Activated naive CD4-positive, alpha-beta T cell (primary cell): ENCODE measurements at places on chromosomes 6 and 20.
A peak's percentile ranks its signal among the peaks of the same experiment; 100 is the strongest.

GRCh38 chr20:21517566-21518277 is 3.9 kb upstream of the NKX2-2 start:
- no peak for DNase-seq

DNA sequence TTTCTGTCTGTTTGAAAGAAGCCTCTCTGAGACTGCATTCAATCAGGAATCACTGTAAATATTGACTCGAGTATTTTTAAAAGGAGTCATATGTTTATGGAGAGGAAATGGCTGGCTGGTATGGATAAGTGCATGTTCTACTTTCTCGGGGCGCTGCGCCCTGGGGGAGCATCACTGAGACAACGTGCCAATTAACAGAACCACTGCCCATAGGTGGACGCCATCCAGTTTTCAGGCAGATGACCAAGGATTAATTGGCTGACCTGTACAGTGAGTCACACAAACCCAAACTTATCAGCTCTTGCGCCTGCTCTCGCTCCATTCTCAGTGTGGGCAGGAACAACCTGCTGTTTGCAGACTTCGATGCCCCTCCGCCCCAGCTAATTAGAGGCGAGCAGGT is 571.2 kb downstream of the QKI start:
- no peak for DNase-seq

GRCh38 chr6:117956386-117956785 is 49.3 kb downstream of the SLC35F1 start:
- DNase-seq, result no peak

DNA sequence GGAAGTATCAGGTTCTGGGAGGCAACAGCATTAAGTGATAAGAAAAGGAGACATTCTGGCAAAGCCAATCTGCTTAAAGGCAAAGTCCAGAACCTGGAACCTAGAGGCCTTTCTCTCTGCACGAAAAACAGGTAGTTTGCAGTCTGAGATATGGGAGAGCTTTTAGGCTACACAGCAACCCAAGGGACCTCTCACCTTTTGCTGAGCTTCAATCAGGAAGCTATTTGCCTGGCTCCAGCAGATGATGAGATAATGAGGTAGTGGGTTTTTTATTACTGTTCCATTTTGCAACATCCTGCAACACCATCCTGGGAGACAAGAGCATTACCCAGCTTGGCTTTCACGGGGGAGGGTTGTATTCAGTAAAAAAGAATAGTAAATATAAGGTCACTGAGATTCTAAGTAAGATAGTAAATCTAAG is 143.1 kb downstream of the ADGRG6 start:
- no peak for DNase-seq

DNA sequence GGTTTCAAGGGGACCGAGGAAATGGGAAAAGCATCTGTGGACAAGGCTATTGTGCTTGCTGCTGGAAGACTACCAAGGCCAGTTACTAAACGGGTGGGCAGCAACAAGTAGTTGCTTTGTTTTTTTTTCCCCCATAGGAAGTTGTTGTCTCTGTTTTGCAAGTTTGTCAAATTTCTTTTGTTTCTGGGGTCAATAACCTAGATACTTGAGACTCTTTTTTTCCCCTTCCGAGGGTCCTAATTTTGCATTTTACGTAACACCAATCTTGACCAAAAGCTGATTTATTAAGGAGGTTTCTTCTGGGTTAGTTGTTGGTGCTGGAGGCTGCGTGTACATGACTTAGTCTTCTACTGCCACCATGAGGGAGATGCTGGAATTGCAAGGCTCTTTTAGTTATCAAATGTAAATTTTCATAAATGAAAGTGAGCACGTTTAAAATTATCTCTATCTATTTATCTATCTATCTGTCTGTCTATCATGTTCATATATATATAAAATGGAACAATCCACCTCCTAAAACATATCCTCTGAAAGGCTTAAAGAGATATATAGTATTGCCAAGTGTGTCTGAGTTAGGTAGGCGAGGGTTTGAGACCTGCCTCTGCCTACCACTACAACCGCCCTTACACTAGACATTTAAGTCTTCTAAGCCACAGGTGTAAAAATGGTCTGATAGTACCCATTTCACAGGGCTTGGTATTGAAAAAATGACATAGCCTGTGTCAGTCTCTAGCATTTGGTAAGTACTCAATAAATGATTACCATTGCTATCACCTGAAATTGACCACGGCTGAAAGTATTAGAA is 60.2 kb downstream of the GCLC start:
- DNase-seq, result peak; percentile 26

GRCh38 chr20:46375771-46376170 is 30.6 kb downstream of the ELMO2 start:
- DNase-seq, result no peak

- no peak for DNase-seq
Measured at GRCh38 chr20:48718786-48719578, 108.8 kb downstream of the PREX1 start.

- no peak for DNase-seq
Measured at GRCh38 chr6:53539561-53539960, 5.3 kb downstream of the GCLC start.

GRCh38 chr20:41776421-41776820 is 158.2 kb upstream of the CHD6 start:
- no peak for DNase-seq

DNA sequence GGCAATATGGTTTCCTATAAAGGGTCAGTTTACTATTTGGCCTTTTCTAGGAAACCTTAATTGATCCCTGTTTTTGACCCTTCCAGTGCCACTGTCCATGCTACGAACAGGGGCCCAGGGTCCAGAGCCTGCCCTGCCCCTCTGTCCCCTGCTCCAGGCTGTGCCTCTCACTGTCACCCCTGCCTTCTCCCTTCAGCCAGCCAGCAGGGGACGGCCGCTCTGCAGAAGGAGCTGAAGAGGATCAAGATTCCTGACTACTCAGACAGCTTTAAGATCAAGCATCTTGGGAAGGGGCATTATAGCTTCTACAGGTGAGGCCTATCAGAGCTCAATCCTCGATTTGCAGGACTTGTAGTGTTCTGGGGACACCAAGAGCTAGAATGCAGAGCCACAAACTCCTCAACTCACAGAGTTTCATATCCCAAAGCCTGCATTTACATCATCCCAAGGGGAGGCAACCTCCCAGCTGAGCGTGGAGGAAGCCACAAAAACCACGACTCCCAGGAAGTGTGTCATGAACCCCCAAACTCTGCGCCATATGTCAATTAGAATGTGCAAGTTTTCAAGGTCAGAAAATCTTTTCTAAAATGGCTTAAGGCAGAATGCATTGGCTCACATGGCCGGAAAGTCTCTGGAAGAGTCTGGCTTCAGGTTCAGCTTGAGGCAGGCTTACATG is 3.6 kb downstream of the BPI start:
- DNase-seq, result no peak

GRCh38 chr20:50567860-50568548 is 57.8 kb downstream of the PTPN1 start:
- DNase-seq, result no peak

DNA sequence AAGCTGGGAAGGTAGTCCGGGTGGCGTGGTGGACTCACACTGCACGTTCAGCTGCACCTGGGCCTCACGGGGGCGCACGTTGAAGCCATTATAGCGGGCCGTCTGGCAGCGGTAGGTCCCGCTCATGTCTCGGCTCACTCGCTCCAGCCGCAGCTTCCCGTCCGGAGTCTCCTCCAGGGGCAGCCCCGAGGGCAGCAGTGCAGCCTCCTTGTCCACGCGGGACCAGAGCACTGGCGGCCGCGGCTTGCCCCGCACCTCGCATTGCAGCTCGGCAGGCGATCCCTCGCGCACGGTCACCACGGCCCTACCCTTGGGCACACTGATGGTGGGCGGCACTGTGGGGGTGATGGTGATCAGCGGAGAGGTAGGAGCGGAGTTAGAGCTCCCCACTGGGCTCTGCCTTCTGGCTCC is 47.6 kb downstream of the MDGA1 start:
- DNase-seq, result no peak

GRCh38 chr6:165849534-165850430 is 186.7 kb upstream of the PDE10A start:
- no peak for DNase-seq

- no peak for DNase-seq
Measured at GRCh38 chr20:23409800-23410199, 11.5 kb downstream of the NAPB start.

GRCh38 chr6:144582939-144583613 is 297.9 kb downstream of the UTRN start:
- peak; percentile 2 for DNase-seq

DNA sequence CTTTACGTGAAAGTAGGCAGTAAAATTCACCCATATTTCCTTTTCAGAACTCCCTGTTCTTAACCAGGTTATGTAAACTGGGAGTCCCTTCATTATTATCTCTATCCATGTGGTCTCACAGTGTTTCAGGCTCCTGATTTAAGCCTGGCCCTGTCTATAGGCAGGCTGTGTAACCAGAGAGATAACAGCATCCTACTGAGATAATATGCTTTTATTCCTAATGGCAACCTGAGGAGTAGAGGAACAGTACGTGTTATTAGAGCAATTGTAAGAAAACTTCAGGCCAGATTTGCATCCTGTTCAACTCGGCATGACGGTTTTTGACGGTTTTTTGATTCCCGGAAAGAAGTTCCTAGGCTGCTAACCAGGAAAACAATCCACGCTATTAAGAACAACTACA is 16.9 kb downstream of the FUT9 start:
- no peak for DNase-seq

GRCh38 chr6:91718198-91718597 is 1131.3 kb upstream of the MAP3K7 start:
- DNase-seq, result no peak

GRCh38 chr20:59448851-59449444 is 148.5 kb downstream of the EDN3 start:
- no peak for DNase-seq

GRCh38 chr20:47304287-47304686 is 52.2 kb downstream of the ZMYND8 start:
- DNase-seq, result no peak

DNA sequence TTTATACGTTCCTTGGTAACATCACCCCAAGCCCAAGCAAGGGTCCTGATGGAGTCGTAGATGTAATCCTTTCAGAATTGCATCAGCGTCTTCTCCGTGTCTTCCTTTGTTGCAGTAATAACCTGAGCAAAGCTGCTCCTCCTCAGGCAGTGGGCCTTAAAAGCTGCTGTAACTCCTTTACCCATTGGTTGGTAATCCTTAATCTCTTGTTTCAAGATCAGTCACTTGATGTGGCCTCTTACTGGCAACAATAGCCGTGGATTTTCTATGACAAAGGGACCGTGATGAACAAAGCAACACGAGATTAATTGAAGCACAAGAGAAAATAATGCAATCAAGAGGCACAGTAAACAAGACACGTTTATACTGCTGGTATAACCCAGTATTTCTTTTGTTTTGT is 44.6 kb downstream of the ALDH5A1 start:
- no peak for DNase-seq

- no peak for DNase-seq
Measured at GRCh38 chr6:161561908-161562307, 288.0 kb upstream of the AGPAT4 start.

DNA sequence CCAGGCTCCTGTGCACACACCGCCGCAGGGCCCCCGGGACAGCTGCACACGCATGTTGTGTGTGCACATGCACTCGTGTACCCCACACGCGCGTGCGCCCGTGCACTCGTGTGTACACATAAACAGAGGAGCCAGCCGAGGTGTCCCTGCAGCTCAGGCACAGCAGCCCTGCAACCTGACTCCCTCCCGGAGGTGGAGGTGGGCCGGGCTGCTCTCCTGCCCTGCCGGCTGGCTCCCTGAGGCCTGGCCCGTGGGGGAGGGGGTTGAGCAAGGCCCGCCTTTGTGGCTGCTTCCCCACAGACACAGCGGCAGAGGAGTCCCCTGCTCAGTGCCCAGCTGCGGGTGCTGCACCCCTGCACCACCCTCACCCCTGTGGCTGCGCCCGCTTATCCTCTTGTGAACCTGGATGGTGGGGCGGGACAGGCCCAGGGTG is 624 bp downstream of the RBBP8NL start:
- DNase-seq, result no peak

- no peak for DNase-seq
Measured at GRCh38 chr20:57003012-57003411, 263.4 kb downstream of the BMP7 start.

DNA sequence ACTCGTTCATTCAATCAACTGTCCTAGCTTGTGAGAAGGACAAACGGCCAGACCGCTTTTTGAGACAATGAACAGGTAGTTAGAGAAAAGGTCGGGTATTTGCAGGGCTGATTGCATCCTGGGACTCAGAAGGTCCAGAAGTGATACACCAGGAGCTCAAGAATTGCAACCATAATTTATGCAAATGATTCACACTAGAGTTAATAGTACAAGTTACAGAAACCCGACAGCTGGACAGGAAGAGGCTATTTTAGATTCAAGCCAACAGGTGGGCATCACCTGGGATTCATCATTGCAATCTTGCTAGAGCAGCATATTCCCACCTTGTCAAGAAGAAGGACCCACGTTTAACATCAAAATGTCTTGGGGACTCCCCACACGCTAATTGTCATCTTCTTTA is 83.5 kb downstream of the TNFAIP3 start:
- DNase-seq, result no peak

DNA sequence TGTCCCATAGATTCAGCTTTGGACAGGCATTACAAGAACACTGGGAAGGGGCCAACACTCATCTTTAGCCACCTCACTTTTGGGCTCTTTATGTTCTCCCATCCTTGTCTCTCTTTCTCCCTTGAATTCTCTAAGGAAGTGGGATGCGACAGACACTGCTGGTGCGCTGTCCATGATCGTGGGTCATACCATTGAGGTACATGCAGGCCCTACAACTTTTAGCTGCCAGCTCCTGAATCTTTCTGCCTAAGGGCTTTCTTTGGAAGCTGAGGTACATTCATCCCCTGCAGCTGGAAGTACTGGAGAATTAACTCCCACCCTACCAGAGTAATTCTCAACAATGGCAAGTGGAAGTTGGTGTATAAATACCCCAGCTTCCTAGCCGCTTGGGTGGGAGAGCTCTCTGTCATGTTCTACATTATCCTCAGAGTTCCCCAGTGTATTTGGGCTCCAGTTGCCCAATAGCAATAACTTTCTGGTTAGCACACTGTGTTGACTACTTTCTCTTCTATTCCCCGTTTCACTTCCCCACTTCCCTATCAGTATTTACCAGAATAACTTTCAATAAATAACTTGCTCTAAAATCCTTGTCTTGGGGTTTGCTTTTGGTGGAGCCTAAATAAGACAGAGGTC is 309.4 kb upstream of the RNF24 start:
- no peak for DNase-seq

- no peak for DNase-seq
Measured at GRCh38 chr6:159892053-159892452, 1.3 kb downstream of the MAS1 start.

- DNase-seq, result no peak
Measured at GRCh38 chr6:163207431-163208383, 206.8 kb upstream of the QKI start.

- no peak for DNase-seq
Measured at GRCh38 chr6:141451181-141451510, 681.6 kb upstream of the GJE1 start.

- no peak for DNase-seq
Measured at GRCh38 chr6:167803816-167804215, 22.9 kb upstream of the AFDN start.

DNA sequence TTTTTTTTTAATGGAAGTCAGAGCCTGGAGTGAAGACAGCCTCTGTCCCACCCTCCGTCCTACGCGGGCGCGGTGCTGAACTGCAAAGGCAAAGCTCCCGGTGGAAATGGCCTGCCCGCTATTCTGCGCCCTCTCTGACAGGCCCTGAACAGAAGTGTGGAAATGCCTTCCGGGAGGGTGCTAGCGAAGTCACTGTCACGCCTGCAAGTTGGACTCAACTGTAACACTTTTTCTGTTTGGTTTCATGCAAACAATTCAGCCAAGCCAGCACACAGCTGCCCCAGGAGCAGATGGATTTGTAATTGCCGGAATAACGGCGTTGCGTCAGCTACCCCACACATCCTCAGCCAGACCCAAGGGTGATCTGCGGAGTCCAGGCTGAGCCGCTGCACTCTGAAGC is 107.6 kb downstream of the PSMB1 start:
- DNase-seq, result no peak
